Hematopoietic multipotent progenitor cell treated with erythropoietin and hydrocortisone succinate and interleukin-3 and kit ligand, for 6 days (in vitro differentiated cells): ENCODE measurements at places on chromosomes 5 and 9.

- DNase-seq: peak; percentile 13
These were observed 2.1 kb downstream of the NR4A3 start for GRCh38 chr9:99823681-99824377.

- no peak for DNase-seq
These were observed at the start of gene ADAM19 for GRCh38 chr5:157575381-157576020. Gene ADAM19, minus strand, starts transcription at chr5:157575775. Its CDS starts 79 bp downstream, at chr5:157575696.

GRCh38 chr5:17260549-17260948 lies 43.1 kb downstream of the BASP1 start:
- DNase-seq: no peak

DNA sequence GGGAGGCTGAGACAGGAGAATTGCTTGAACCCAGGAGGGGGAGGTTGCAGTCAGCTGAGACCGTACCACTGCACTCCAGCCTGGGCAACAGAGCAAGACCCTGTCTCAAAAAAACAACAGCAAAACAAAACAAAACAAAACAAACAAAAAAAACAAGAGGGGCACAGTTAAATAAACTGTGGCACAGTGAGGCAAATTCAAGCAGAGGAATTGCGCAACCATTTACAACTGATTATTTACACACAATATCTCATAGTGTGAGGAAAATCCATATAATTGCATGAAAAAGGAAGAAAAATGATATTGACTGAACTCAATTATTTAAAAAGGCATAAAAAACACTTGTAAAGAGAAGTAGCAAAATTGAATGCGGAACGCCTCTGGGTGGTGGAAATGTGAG lies 161.5 kb downstream of the CRB2 start:
- no peak for DNase-seq

DNA sequence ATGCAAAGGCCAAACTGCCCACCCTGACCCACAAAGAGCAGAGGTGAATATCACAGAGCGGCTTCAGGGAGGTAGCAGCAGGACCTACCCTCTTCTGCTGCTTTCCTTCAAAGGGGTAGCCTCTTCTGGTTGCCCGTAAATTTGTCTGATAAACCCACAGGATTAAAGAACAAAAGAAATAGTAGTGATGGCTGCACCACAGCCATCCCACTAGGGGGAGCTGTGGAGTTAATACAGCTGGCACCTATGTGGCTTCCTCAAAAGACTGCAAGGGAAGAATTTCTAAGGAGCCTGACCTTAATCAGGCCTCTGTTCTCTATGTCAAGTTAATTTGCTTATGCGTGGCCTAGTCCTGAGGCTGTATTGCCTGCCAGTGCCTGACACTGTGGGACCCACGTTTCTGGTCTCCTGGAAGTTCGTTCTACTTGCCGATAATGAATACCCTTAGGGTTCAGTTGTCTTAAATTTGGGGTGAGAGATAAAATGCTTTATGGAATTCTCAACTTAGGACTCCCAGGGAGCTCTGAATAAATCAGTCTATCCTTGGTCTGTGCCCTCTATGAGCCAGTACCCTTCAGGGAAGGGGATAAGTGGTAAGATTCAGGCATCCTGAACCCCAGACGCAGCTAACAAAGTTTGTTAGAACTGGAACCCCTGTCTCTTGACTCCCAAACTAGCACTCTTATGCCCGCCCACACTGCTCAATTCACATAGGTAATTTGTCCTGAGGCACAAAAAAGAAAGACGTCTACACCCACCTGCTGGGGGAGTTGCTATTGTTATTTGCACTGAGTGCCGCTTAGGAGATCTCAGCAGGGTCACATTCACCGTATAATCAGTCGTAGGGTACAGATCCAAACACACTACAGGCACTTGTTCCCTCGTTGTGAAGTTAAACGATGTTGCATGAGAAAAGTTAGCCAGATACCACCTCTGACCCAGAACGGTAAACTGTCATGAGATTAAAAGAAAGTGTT lies 77.1 kb downstream of the SUSD1 start:
- peak; percentile 95 for DNase-seq

GRCh38 chr5:139915834-139916233 lies 120.2 kb downstream of the PSD2 start:
- DNase-seq: no peak

DNA sequence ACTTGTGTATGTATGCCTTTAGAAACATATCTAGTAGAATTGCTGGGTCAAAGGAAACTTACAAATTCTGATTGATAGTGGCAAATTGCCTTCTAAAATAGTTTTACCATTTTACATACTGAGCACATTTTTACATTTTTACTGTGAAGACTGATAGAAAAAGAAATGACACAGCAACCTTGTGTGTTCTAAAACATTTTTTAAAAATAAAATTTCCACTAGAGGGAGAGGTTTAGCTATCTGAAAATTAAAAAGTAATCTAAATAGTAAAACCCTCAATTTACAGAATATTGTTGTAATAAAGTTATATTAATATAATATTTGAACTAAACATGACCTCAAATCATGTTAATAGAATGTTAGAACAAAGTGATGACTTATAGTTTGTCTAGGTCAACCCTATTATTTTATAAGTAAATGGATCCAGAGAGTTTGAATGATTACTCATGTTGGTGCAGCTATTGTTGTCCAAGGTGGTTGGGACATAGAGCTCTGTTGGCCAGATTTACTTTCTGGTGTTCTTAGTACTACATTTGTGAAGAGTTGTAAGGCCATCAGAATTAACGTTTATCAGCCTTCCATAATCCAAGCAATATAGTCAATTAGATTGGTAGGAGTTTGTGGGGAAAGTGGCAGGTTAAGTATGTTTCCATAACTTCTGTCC lies 17.2 kb downstream of the CENPP start:
- DNase-seq: no peak

- DNase-seq: no peak
These were observed 44.3 kb downstream of the CAMK2A start for GRCh38 chr5:150245111-150245789.

GRCh38 chr9:96413302-96414221 lies 4.6 kb downstream of the ZNF367 start:
- DNase-seq: peak; percentile 72

- DNase-seq: no peak
These were observed 11.1 kb upstream of the SHOC1 start for GRCh38 chr9:111805830-111806241.

- DNase-seq: no peak
These were observed 34.9 kb downstream of the BARX1 start for GRCh38 chr9:93920131-93920800.

DNA sequence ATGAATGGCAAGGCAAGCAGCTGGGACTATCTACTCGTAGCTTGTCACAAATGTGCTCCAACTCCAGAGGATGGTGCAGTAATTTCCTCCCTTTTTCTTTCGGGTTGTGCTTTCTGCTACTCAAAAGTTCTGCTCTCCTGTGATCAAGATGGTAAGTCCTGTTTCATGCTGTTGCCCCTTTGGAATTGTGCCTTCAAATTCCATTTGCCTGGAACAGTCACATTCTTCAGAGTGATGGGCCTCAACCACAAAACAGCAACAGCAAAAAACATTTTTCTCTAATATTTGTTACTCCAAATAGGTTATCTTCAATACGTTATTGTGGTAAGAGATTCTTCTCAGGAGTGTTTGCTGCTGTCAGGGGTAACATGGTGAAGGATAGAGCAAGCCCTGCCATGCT lies 209.3 kb downstream of the PALM2AKAP2 start:
- DNase-seq: no peak

DNA sequence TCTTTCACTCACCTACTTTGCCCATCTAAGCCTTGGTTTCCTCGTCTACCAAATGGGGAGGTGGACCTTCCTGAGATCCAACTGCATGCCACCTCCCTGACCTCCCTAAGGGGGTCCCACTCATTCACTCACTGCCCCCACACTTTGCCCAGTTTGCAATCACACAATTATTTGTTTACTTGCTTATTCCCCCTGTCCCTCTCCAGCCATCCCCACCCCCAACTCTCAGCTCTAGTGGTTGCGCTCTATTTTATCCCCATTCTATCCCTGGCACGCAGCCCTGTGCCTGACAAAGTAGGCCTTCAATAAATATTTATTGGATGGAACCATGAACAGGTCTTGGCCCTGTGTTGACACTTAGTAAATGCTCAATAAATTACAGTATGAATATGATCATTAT lies 130.8 kb upstream of the LARP1 start:
- DNase-seq: no peak

- DNase-seq: no peak
These were observed 7.1 kb downstream of the RXRA start for GRCh38 chr9:134333234-134333873.
